ENCODE measurements at places on chromosomes 3 and 15.

DNA sequence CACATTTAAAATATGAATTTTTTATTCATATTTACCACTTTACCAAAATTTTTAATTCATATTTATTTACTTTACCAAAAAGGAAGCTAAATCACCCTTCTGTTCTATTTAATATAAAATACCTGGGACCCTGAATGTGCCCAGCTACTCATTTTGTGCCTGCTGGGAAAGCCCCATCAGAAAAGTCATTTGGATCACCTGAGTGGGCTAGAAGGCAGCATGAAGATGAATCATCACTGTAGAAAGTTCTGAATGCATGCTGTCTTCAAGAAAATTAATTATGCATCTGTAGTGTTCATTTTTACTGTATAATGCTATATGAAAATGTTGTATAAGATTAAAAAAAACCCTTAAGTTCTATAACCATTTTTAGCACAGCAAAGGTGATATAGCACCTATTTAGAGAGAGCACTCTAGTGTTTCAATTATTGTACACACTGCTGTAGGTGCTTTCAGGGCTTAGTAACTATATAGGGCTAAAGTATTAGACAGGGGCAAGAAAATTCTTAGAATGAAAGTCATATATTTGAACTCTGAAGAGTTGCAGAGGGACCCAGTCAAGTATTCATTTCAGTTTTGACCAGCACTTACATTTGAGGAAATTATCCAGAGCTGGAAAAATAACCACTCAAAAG, 175.1 kb downstream of the NFKBIZ start:
- no peak for DNase-seq

- no peak for DNase-seq
These were observed 28.1 kb upstream of the MCTP2 start for GRCh38 chr15:94203306-94203705.

DNA sequence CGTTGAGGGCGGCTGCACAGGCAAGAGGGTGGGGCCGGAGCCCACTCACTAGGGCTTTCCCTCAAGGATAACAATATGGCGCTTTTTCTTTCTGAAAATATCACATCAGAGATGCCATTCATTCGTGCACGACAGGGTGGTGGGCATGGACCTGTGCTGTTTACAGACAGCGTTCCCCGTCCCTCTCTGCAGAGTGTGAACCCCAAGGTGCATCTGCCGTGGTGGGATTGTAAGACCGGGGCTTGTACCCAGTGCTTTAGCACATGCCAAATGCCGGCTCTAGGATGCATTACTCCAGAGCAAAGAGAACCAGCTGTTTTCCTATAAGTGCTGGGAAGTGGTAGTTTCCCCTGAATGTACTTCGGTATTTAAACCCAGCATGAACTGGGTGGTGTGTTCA, 37.0 kb downstream of the CHDH start:
- no peak for DNase-seq

DNA sequence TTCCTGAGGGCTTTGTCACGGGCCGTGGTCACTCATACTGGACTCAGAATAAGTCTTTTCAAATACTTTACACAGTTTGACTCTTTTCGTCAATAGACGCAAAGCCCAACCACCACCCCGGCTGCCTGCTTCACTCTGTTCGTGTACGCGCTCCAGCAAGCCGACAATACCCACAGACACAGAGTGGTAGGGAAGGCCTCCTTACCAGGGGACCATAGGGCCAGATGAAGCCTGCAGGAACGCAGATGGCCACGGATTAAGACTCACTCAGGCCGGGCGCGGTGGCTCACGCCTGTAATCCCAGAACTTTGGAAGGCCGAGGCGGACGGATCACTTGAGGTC, 29.7 kb downstream of the EFCAB12 start:
- no peak for DNase-seq

DNA sequence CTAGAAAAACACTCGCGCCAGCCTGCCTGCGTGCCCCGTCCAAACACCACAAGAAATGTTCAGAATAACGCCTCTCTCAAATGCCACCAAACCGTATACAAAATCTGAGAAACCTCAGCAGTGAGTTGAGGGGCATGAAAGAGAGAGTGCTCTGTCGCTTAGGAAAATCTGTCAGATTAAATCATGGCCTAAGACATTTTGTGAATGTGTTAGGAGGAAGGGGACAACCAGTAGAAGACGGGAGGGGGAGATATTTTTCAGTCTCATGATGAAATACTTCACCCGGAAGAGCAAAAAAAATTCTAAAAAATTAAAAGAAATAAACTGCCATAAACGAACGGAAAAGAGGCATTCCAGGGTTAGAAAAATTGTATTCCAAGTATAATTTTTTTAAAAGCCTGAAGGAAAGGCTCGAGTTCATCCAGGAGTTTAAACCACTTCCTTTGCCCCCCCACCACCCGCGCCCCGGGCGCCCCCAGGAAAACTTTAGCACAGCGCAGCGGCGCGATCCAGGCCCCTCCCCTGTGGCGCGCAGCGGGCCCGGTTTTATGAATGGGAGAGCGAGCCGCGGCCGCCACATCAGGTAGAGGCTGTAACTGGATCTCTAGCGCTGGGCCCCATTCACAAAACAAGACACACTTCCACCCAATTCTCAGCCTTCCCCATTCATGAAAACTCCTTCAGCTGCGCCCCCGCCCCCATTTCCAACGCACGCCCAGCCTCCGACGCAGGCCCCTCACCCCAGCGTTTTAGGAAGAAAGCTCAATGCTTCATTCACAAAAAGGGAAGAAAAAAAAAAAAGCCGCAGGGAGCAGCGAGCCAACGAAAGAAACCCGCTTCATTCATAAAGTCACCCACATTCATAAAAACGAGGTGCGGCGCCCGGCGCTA, 1.4 kb downstream of the ETV5 start:
- no peak for DNase-seq

DNA sequence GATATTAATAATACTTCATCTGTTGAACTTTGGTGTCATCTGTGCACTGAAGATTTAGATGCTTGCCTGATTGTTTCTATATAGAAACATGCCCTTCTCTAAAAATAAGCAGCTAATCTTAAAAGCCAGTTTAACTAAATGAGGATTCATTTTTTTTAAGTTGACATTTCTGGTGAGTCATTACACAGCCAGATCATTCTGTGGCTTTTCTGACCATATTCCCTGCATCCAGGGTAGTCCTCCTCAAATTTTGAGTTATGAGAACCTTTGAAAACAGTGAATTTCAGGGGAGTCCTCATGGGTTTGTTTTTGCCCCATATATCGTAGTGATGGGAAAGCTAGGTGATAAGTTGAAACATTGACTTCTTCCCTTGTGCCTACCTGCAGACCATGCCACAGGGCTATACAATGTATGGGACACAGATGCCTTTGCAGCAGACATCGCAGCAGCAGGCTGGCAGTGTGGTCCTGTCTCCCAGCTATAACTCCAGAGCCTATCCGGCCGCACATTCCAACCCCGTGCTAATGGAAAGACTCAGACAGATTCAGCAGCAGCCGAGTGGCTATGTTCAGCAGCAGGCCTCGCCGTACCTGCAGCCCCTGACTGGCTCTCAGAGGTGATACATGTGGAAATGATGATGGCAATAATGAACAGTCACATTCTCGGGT, 26.5 kb upstream of the P2RY12 start:
- no peak for DNase-seq

DNA sequence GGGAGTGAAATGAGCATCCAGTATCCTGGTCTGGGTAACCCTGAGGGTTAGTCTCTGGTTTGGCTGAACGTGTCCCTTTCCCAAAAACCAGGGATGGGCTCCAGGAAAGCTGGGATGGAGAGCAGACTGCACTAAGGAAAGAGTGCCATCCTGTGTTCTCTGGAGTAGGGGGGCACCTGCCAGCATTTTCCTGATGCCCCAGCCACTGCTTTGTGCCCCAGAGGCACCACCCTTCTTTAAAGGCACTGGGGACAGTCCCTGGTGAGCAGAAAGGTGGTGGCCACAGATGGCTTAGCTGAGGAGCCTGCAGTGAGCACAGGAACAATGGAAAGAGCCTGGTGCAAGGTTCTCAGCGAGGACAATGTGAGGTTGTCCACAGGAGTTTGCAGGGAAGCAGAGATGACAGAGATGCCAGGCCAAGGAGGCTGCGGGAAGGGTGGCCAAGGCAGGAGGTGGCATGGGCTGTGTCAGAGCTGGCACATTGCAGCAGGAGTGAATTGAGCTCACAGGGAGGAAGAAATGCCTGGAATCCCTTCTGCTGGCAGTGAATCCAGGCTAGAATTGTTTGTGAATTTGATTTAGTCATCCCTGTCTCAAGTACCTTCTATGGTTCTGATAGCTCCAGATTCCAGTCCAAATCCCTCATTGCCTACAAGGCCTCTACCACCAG, 39.9 kb downstream of the AMOTL2 start:
- no peak for DNase-seq

All from retinal pigment epithelial cell (primary cell).